ENCODE measurements at places on chromosomes 16 and 17. TPM values are rescaled to one million over a fixed set of nuclear protein-coding genes. Genes with fewer than 3 reads are reported as not detected.

DNA sequence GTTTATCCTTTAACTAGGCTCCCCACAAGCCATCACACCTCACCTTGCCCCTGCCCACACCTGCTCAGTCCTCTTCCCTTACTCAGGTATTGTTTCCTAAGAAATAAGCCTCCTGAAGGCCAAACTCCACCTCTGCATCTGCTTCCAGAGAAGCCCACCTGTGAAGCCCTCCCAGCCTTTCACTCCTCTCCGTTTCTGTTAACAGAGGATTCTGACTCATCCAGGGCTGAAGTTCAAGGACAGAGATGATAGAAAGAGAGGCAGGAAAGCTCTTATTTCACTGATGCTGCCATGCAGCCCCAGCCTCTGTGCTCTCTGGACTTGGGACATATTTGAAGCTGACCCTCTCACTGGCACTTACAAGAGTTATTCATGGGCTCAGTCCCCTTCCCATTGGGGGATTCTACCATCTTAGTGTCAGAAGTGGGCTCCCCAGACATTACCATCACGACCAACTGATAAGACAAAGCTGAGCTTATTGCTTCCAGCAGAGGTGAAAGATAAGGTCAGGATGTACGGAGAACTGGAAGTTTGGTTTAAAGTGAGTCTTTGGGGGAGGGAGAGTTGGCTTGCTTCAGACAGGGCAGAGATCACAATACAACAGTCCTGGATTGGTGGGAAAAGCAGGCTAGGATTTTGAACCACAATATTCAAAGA, 35.3 kb upstream of the XYLT2 start:
- no peak for DNase-seq

GRCh38 chr16:79347277-79347676, 253.3 kb downstream of the MAF start:
- no peak for DNase-seq

DNA sequence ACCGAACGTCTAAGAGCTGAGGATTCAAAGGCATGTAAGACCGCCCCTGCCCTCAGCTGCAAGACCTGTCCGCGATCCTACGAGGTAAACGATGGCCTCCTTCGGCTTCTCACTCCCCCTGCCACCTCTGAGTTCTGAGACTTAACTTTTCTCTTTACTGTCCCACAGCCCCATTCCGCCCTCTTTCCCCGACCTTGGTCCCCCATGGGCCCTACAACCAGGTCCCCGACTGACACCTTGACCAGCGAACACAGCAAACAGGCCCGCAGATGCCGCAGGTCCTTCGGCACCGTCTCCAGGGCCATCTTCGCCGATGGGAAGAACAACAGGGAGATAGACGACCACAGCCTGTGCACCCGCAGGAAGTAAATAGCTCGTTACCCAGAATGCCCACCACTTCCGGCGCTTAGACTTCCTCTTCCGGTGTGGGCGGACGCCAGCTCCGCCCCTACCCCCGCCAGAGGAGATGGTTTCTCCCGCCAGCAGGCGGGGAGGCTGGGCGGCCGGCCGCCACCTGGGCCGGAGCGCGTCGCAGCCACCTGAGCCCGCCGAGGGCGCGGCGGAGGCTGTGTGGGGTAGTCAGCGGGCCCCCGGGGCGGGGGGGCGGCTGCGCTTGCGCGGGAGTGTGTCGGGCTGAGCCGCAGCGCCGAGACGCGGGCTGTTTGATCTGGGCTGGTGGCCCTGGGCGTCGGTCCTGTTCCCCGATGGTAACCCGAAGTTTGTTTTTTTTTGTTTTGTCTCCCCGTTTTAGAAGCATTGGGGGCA, at the start of gene SUPT4H1:
Gene SUPT4H1, minus strand, starts transcription at position 371 of the 765 bp plus-strand sequence. Its CDS starts 66 bp downstream, at position 305.
- DNase-seq: peak; percentile 85

GRCh38 chr16:88527186-88527936, 42.8 kb upstream of the ZC3H18 start:
- DNase-seq: peak; percentile 80

The EVPL gene
- 0.16 TPM for total RNA-seq

The CARD14 gene
- 5.4 TPM for total RNA-seq

The DCTN5 gene
- 77.5 TPM for total RNA-seq
